Trophoblast cell (in vitro differentiated cells and primary cell): ENCODE measurements at places on chromosomes 5 and 9.

GRCh38 chr9:124695280-124695890 is 75.7 kb downstream of the NR6A1 start:
- DNase-seq, result peak; percentile 97

DNA sequence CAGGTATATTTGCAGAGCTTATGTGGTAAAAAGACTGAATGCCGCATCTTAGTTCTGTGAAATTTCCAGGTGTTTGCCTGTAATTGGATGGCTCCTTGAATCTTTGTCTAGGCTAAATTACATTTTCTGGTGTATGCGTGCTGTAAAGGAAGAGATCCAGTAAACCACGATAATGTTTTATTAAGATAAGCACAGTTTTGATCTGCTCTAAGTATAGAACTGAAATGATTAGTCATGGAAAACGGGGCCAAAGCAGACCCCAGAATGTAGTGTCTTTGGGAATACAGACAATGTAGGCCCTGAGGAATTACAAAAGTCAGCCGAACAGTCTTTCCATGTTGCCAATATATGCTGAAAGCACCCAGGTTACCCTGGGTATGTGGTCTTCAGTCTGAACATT is 257.3 kb downstream of the FANCC start:
- no peak for DNase-seq

GRCh38 chr9:72476100-72476499 is 45.3 kb upstream of the TMC1 start:
- DNase-seq, result peak; percentile 15

- DNase-seq, result no peak
Measured at GRCh38 chr9:134743853-134744252, 102.2 kb downstream of the COL5A1 start.

DNA sequence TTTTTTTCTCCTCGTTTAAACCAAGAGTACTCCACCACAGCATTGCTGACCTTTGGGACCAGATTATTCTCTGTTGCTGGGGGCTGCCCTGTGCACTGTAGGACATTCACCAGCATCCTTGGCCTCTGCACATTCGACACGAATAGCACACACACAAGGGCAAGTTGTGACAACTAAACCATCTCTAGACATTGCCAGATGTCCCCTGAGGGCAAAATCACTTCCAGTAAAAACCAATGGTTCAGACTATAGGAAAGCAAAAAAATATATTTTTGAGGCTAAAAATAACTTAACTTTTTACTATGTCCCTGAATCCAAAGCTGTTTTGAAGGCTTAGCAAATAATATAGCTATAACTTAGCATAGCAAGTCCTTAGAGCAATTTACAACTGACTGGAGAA is 65.9 kb downstream of the SEMA5A start:
- DNase-seq, result no peak

DNA sequence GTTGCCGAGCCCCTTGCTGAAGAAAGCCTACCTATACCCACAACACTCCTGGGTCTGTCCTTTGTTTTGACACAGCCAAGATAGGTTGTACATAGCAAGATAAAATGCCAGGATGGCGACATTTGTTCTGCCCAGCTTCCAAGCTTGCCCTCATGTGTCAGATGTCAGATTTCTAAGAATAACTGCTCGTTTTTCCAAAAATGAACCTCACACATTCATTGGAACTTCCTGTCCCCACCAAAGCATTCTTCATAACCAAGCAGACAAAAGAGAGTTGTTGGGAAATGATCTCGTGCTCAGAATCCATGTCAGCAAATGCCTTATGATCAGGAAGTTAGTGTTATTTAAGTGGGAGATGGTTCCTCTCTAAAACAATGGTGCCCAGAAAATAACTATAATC is 210.1 kb downstream of the ZNF608 start:
- no peak for DNase-seq

- no peak for DNase-seq
Measured at GRCh38 chr5:122965111-122965510, 71.4 kb downstream of the PPIC start.

- peak; percentile 89 for DNase-seq
Measured at GRCh38 chr9:86714999-86715398, 232.3 kb downstream of the GAS1 start.

GRCh38 chr5:2186472-2187015 is 303.8 kb upstream of the IRX4 start:
- DNase-seq, result no peak

GRCh38 chr5:171641891-171642290 is 143.7 kb upstream of the SMIM23 start:
- DNase-seq, result no peak

DNA sequence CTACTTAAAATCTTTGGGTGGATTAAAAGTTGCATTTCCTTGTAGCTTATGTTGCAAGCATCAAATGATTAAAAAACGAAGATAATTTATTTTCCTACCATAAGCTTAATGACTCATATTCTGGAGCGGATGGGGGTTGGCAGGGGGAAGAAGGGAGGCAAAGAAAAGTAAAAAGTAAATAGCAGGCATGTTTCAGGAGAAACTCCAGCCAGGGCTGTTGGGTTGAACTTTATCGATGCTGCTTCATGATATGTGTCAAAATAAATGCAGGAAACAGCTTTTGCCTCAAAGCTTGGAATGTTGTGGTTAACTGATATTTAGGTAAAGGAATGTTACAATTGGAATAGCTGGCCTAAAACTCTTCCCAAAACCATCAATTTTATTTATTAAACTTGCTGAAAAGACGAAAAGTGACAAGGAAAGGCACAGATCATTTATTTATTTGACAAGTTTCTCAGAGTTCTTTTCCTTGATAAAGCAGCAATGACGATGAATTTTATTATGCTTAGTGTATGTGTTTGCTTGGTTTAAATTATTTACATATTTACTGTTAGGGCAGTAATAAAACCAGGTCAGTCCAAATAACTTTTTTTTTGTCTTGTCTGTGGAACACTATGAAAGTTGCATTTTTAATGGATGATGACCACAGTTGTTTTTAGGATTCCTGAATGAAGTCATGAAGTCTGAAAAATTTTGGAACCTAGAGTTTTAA is 177.9 kb downstream of the PCSK1 start:
- DNase-seq, result no peak

DNA sequence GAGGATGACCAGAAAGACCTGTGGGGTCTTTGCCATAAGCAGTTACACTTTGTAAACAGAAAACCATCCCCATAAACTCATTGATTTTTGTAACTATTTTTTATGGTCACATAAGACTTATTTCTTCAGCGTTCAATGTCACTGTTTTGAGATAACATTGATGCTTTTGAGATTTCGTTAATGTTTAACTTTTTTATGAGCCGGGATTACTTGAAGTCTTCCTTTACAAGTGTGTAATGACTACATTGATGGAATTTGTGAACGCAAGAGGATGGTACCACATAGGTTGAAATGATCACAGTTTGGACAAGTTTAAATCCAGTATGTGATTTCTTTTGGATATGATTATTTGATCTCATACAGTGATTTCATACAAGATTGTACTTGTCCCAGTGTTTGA is 1.8 kb downstream of the SLC12A2 start:
- no peak for DNase-seq

- no peak for DNase-seq
Measured at GRCh38 chr5:151357792-151358191, 10.4 kb upstream of the SLC36A2 start.

GRCh38 chr9:5493679-5494511 is 16.4 kb upstream of the PDCD1LG2 start:
- no peak for DNase-seq

GRCh38 chr5:16700081-16700480 is 83.3 kb upstream of the RETREG1 start:
- DNase-seq, result no peak

GRCh38 chr5:159050316-159051143 is 49.2 kb downstream of the EBF1 start:
- no peak for DNase-seq

DNA sequence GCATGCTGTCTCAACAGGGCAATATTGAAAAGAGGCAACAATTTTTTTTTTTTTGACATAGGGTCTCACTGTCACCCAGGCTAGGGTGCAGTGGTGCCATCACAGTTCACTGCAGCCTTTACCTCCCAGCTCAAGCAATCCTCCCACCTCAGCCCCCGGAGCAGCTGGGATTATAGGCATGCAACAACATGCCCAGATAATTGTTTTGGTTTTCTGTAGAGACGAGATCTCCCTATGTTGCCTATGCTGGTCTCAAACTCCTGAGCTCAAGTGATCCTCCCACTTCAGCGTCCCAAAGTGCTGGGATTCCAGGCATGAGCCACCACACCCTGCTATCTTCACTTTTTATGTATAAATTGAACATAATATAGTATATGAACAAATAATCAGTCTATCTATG is 47.6 kb downstream of the PRELID2 start:
- DNase-seq, result peak; percentile 25

DNA sequence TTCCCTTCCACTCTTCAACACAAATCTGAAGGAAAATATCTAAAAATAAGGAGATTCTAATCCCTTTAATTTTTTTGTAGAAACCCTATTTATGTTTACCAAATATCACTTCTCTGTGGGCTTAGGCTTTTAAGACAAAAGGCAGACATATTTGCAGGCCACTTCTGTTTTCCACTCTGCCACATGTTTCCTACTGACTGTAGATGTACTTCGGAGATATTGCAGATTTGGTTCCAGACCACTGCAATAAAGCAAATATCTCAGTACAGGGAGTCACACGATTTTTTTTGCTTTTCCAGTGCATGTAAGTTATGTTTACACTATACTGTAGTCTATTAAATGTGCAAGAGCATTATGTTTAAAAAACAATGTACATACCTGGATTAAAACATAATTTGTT is 219.0 kb downstream of the SREK1 start:
- no peak for DNase-seq

GRCh38 chr5:140236891-140237598 is 62.1 kb downstream of the CYSTM1 start:
- no peak for DNase-seq

DNA sequence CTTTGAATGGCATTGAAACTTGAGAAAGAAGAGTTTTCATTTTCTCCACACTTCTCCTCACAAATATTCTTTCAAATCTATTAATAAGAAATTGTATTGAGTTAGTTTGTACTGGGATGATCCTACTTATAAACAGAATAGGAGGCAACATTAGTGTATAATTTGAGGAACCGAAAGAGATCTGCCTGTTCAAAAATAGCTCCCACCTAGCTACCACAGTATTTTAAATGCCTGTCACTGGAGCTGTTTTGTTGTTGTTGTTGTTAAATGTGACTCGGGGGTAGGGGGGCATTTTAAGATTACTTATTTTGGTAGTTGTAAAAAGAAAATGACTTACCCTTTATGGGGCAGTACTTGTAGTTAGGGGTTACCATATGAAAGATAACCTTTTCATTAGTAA is 20.1 kb upstream of the HAPLN1 start:
- no peak for DNase-seq

GRCh38 chr5:151477101-151477500 is 29.7 kb downstream of the SLC36A1 start:
- peak; percentile 21 for DNase-seq

DNA sequence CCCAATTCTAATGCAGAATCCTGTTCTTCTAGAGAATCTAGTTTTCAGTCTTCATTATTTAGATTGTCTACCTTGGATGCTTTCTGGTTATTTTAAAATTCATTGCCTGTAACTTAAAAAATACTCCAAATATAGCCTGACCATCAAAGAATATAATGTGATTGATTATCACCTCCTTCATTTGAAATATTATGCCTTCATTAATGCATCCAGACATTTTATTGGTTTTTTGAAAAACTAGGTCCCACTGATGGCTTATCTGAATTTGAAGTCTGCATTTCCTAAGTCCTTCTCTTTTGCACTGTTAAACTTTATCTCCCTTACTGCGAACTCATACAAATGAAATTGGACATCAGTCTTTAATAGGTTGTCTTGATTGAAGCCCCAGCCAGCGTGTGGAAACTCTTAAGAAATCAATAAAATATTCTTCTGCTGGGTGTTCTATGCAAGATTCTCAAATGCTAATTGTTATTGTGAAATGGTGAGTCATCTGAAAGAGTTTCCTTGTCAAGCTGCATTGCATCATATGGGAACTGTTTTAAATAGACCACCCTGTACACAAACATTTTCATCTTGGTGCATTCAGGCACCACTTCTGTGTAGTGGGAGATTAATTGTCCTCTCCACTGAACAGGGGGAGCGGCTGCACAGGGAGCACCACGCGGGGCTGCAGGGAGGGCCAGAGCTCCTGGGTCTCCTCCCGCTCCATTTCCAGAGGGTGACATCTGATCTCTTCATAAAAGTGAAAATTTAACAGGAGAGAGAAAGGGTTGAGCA is 92.3 kb upstream of the FANCC start:
- no peak for DNase-seq

DNA sequence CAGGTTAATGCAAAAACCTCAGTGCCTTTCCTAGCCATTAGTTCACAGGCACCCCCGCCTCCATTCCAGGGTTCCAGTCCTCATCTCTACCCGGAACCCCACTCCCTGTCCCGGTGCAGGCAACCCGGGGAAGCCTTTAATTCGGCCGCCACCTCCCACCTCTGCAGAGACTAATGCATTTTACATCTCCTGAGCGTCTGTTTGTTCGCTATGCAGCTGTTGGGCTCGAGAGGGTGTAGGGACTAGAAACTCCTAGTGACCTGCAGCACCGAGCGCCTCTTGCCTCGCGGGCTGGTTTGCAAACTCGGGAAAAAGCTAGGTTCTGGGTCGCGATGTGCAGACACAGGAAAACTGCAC is 3.6 kb downstream of the GDNF start:
- DNase-seq, result no peak

- no peak for DNase-seq
Measured at GRCh38 chr9:82188817-82189216, 200.2 kb downstream of the SPATA31D1 start.

- DNase-seq, result peak; percentile 65
Measured at GRCh38 chr5:177302354-177303110, 987 bp downstream of the RAB24 start.

GRCh38 chr5:56649569-56649968 is 165.8 kb upstream of the MAP3K1 start:
- DNase-seq, result no peak

- no peak for DNase-seq
Measured at GRCh38 chr5:130168211-130168610, 263.9 kb downstream of the CHSY3 start.

DNA sequence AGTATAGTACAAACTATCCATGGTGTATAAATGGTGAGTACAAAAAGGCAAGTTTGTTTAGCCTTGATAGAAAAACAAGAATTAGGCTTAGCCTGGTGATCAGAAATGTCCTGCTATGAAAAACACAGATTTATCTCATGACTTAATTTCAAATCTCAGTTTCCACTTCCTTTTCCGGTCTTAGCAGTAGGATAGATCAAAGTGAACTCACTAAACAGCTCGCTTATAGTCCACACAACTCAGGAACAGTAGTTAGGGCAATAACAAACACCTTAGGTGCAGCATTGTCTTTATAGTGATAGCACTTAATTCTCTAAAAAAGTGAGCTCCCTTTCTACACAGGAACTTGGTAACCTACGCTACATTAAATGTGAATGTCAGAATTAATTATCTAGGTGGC is 11.4 kb downstream of the GOLGA1 start:
- no peak for DNase-seq

- no peak for DNase-seq
Measured at GRCh38 chr9:6669881-6670280, 24.4 kb upstream of the GLDC start.

- DNase-seq, result no peak
Measured at GRCh38 chr5:56858777-56859442, 43.6 kb downstream of the MAP3K1 start.

- peak; percentile 49 for DNase-seq
Measured at GRCh38 chr5:11468334-11469039, 435.8 kb downstream of the CTNND2 start.

- no peak for DNase-seq
Measured at GRCh38 chr9:120726484-120726883, 12.2 kb upstream of the MEGF9 start.

GRCh38 chr5:589588-589987 is 22.6 kb upstream of the CEP72 start:
- DNase-seq, result no peak
